Stimulated activated CD8-positive, alpha-beta memory T cell treated with anti-CD3 and anti-CD28 coated beads, Interleukin-7, amount 100 ng/mL, for 1 hour (primary cell): ENCODE measurements at places on chromosomes 1 and 21.

DNA sequence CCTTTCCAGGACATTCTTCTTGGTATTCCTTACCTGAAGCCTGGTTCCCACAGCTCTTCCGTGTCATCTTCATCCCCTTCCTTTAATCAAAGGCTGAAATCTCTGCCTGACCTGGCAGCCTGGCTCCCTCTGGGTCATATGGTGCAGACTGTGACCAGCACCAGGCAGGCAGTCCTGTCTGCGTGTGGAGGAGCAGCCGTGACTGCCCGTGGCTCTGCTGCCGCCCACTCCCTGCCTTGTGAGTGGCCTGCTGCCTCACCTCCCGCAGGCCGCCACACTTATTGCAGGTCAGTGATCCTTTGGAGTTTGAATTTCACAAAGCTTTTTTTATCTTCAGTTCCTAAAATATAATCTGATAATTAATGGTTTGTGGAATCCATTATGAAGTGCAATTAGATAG lies 36.2 kb upstream of the EPHA8 start:
- DNase-seq = no peak

- DNase-seq = no peak
These were observed 184.2 kb downstream of the DYRK1A start for GRCh38 chr21:37550618-37551330.

DNA sequence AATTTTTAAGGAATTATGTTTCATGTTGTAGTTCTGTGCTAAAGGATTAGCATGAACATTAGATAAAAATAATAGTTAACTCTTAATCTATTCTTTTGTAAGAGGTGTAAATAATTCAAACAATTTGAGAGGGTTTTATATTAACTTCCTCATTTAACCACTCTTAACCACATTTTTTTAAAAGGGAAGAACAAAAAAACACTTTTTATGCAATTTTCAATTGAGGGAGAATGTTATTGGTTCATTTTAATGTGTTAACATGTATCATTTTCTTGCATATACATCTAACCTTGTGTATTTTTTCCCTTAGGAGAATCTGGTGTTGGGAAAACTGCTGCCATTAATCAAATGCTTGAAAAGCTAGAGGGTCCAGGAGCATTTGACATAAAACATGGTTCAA lies 169.0 kb downstream of the LBR start:
- DNase-seq = no peak

DNA sequence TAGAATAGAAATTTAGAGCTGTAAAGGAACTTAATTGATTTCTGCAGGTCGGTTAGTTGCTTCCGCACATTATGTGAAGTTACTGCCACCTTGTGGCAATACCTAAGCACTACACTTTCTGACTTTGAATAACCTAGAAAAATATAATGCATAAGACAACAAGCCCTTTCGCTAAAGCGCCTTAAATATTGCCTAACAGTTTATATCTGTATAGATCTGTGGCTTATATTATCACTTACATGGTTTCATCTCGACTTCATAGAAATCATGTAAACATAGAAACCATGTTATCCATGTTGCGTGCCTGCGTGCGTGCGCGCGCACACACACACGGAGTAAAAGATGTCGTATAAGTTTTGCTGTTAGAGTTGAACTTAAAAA lies 10.9 kb upstream of the IFI16 start:
- no peak for DNase-seq

DNA sequence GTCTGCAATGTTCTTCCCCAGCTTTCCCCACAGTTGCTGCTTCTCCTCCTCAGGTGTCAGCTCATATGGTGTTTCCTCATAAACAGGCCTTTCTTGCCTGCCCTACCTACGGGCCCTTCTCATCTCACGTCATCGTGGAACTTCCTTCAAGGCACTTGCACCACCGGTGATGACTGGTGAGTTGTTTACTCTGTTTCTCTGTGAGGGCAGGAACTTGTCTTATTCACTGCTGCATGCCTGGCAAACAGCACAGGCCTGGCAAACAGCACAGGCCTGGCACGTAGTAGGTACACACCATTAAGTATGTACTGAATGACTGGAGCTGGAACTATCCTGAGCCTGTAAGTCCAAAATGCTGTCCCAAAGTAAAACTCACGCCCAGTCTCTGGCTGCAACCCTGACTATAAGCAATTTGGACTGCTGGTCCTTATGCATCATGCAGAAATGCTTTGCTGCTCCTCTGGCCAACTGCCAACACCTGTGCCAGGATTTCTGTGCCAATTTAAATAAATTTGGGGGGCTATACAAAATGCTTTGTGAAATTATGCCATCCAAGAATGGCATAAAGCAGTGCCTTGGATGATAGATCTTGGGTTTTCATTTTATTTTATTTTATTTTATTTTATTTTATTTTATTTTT lies 25.7 kb downstream of the STK40 start:
- no peak for DNase-seq

- DNase-seq = peak; percentile 46
These were observed 1.8 kb downstream of the PLEKHO1 start for GRCh38 chr1:150151291-150152181.

- no peak for DNase-seq
These were observed 261.6 kb downstream of the TPR start for GRCh38 chr1:186113461-186113860.

GRCh38 chr1:36099681-36100341 lies 11.1 kb downstream of the ADPRS start:
- peak; percentile 63 for DNase-seq

DNA sequence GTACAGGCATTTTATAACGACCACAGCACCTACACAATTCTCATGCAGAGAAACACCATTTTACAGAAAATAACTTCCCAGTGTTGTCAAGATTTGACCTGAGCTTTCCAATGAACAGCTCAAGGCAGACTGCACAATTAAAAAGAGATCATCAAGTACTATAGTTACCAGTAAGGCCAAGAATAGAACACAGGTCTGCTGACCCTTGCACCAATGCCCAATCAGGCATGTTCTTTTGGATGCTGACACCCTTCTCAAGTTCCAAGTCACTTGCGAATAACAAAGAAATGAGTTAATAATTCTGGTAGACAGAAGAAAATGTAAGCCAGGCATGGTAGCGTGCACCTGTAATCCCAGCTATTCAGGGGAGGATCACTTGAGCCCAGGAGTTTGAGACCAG lies 101.9 kb downstream of the SLC45A1 start:
- DNase-seq = no peak

DNA sequence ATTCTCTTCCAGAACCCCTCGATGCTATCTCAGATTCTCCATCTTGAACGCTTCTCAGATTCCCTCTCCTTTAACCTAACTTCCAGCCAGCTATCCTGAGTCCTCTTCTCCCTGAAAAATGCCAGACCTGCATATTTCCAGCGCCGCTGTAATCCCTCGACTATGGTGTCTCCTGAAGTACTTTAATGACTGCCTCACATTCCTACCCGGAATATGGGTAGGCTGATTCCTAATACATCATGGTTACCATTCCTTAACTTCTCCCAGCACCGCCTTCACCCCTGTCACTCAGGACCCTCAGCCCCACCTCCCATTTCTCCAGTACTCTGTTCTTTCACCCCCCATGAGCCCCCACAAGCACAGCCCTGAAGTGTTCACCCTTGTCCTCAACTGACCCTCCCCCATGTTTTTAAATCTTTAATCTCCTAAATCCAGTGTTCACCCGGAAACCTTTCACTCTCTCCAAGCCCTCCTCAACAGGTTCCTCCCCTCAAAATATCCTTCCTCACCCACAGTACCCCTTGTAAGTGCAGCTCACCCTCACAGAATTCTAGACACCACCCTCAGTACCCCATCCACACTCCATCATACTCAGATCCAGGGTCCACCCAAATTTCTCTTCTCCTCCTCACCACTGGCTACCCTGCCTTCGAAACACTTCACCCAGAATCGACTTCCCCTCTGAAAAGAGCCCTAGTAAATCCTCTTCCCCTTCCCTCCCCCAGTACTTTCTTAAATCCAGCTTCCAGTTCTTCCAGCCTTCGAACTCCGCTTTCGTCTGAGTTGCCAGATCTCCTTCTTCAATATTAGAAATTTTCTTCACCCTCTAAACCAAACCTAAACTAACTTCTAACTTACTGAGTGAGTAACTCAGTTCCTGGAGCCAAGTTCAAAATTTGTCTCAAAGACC lies 922 bp downstream of the CPT2 start:
- DNase-seq = no peak

GRCh38 chr1:208951908-208952307 lies 631.6 kb upstream of the CAMK1G start:
- no peak for DNase-seq

DNA sequence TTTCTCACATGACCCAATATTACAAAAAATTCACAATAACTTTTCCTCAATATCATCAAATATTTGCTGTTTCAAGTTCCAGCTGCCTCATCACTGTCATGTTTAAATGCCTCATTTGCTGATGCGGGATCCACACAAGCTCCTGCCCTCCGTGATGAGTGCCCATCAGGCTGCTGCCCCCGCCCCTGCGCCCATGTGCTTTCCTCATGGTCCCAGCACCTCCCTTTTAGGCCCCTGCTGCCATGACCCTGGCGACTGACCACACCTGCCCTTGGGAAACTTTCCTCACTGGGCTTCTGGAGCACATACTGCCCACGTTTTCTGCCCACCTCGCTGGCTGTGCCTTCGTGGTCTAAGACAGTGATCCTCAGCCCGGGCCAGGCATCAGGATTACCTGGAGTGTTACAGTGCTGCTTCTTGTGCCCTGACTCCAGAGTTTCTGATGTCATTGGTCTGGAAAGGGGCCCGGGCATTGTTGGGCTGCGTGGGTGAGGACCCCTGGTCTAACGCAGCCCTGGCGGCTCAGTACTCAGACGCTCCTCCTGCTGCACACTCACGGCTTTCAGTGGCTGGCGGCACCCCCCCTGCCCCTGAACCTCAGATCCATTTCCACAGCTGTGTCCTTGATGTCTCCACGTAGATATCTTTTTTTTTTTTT lies 20.5 kb downstream of the PLEKHM2 start:
- DNase-seq = no peak

DNA sequence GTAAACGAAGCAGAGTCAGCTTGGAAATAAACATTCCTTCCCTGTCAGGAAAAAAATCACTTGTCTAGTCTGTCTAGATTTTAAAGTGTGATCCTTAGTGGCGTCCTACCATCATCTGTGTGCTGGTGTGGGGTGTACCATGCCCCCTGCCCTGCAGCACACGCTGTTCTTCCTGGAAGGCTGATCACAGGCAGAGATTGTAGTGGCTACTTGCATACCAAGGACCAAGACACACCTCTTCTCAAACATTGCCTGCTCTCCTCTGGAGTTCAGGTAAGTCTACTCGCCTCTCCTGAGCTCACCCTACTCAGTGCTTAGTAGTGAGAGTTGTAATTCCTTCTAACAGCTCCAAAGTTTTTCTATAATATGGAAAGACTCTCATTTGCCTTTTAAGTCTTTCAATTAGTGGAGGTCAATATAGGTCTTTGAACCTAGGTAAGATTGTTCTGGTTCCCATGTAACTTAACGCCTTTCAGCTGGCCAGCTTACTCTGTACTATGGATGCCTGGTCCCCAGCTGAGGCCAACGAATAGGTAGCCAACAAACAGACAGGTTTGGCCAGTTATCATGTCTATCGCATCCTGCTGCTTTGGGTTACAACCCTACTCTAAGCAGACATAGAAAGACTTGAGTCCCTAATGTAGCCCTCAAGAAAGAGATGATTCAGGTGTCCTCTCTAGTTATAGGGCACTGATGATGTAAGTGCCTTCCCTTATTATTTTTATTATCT lies 55.4 kb downstream of the XCL1 start:
- DNase-seq = no peak

- DNase-seq = no peak
These were observed 67.1 kb upstream of the NBL1 start for GRCh38 chr1:19577036-19577435.

- DNase-seq = no peak
These were observed 14.8 kb upstream of the ZFP69B start for GRCh38 chr1:40435471-40435870.

DNA sequence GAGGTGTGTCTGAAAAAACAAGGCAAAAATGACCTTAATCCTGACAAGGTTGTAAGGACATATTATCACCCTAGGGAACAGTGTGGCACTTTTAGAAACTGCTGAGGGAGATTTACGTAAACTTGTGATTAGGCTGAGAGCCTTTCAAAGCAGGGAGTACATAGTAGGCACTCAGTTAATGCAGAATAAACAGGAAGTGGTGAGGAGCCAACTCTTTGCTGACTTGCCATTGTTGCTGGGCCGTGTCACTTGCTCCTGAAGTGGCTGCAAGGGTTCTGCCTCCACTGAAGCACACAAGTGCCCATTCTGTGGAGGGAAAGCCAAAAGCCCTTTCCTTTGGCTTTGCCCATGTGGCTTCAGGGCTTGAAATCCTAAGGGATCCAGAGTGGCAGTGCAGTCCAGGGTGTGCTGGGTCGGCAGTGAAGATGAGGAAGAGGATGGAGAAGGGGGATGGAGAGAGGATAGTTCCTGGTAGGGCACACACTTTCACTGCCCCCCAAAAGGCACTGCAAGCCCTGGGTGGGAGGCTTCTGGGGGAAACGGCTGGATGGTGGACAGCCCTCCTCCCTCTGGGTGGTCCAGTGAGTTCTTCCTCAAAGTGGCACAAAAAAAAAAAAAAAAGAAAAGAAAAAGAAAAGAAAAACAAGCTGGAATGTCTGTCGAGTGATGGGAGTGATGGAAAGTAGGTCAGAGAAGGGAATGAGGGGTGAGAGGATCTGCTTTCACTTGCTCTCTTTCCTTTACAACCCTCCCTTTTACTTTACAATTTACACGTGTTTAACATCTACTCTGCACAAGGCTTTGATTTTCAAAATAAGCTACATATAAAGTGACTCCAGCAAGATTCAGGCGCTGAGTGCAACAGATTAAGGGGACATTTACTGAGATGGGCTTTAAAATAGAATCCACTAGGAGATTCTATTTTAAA lies 13.7 kb upstream of the RHEX start:
- no peak for DNase-seq

DNA sequence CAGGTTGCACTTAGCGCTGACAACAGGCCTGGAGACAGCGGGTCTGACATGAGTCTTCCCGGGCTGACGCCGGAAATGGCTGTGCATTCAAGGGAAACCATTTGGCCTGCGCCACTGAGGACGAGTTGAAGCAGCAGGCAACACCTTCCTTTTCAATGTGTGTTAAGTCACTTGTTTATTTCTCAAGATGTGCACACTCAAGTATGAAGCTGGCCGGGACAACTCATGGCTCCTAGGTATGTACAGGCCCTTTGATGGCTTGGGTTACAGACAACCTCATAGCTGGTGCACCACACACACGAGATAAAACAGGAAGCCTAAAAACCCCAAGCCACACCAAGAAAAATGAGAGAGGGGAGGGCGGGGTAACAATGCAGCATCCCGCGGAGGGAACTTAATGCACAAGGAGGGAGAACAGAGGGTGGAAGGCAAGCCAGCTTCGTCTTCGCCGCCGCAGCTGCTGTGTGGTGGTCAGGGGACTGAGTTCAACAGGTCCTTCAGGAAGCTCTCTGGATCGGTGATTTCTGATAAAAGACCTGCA lies 118.0 kb upstream of the IFFO2 start:
- peak; percentile 9 for DNase-seq

- no peak for DNase-seq
These were observed 172.0 kb downstream of the LRRC40 start for GRCh38 chr1:70033266-70033873.

GRCh38 chr1:117493906-117494305 lies 111.9 kb upstream of the TENT5C start:
- no peak for DNase-seq
